ENCODE measurements at places on chromosomes 3 and 15.

DNA sequence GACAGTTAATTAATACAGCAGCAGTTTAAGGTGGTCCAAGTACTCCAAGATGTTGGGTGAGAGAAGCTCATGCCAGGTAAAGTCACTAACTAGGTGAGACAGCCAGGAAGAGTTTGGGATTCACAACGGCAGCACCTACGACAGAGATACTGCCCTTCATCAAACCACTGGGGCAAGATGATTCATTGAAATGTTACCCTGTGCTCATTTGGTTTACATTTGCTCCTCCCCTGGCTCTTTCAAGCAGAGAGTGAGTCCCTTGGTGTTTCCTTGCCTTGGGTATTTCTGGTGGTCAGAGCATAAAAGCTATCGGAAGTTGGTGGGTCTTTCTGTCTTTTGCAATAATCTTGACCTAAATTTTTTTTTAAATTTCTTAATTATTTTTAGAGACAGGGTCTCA, 19.9 kb upstream of the PDE8A start:
- no peak for DNase-seq

GRCh38 chr3:58487140-58487886, 4.6 kb upstream of the KCTD6 start:
- no peak for DNase-seq

GRCh38 chr3:146203776-146204175, 42.8 kb upstream of the PLOD2 start:
- DNase-seq = no peak

- no peak for DNase-seq
These were observed 39.8 kb downstream of the SQOR start for GRCh38 chr15:45674677-45675076.

GRCh38 chr3:65484964-65485363, 553.8 kb downstream of the MAGI1 start:
- DNase-seq = peak; percentile 11

DNA sequence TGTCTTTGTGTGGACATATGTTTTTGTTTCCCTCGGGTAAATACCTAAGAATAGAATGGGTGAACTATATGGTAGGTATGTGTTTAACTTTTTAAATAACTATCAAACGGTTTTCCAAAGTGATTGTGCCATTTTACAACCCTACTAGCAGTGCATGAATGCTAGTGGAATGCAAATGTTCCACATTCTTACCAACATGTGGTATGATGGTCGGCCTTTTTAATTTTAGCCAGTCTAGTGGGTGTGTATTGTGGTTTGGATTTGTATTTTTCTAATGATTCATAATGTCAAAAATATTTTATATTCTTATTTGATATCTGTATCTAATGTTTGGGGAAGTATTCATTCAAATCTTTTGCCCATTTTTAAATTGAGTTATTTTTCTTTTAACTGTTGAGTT, 68.2 kb upstream of the SMAD3 start:
- DNase-seq = no peak

- DNase-seq = no peak
These were observed 396.9 kb downstream of the MAGI1 start for GRCh38 chr3:65641777-65642176.

GRCh38 chr3:81763001-81763400, 1.6 kb upstream of the GBE1 start:
- DNase-seq = no peak

DNA sequence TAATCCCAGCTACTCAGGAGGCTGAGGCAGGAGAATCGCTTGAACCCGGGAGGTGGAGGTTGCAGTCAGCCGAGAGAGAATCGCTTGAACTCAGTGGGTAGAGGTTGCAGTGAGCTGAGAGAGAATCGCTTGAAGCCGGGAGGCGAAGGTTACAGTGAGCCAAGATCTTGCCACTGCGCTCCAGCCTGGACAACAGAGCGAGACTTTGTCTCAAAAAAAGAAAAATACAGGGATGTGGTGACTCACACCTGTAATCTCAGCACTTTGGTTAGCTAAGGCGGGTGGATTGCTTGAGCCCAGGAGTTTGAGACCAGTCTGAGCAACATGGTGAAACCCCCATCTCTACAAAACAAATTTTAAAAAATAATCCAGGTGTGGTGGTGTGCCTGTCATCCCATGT, 26.8 kb downstream of the UBE2E1 start:
- no peak for DNase-seq

DNA sequence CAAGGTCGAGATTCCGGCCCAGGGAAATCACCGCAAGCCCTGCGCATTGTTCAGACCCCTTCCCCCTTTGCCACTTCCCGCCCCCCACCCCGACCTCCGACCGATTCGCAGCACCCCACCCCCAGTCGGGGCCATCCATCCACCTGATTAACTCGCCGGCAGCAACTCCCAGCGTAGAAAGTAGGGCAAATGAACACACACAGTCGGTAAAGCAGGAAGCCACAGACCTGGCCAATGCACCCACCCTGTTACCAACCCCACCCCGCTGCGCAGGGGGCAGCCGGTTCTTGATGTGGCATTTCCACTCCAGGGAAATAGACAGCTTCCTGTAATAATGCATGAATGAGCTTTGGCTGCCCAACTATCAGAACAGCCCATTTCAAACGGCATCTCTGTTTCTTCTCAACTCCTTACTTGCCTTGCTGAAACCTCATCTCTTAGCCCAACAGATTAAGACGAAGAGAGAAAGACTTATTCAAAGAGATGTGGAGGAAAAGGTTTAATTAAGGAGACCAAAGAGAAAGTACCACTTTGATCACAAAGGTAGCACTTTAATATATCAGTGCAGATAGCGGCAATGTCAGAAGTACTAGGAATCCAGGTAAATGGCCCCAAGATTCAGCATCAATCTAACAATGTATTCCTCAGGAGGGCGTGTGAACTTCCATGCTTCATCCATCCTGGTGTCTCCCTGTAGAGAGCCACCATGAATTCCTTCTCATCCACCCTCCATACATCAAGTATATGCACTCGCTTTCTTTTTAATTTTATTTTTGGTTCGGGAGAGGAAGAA, 1.9 kb downstream of the TNIK start:
- DNase-seq = no peak

DNA sequence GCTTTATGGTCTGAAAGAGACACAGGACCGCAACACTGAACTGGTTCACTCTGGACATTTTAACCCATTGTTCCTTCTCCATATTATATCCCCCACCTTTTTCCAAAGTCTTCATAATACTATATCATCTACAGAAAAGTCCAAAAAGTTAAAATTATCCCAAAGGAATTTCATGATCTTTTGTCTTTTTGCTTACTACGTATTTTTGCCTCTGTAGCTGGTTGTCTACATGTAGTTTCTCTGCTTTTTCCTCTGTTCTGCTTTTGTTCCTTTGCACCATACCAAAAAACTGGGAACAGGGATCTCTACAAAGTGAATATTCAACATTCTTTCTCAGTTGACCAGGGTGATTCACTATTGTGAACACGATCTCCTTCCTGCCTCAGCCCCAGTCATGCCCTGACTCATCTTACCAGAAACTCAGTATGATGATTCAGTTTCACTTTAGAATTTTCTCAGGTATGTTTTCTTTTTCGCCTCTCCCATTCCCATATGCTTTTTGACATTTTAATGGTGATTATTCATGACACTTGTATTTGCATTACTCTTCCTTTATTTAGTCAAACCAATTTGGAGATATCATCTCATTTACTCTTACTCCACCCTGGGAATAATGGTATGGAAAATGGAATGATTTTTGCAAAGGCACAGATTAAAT, 14.5 kb downstream of the EMC4 start:
- no peak for DNase-seq

DNA sequence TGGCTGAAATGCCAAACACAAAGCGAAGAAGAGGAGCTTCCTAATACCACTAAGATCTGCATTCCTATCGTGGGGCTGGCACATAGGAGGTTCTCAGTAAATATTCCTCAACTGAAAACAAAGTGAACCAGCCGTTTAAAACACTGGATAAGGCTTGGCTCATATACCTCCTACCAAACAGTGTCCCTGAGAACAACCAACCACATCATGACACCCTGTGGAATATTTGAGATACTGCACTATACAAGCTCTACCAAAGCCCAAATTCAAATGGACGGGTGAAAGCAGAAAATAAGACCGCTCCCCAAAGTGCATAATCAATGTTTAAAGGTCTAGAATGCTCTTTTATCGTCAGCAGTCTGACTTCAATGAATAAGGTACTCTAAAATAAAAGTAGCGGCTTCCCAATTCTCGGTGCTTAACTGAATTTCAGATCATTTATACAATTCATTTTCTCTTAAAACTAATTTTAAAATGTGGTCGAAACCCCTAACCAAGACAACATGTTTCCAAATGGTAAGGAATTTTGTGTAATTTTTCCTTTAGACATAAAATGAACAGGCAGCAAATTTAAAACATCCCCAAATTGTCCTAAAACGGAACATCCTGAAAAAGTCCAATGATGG, 425.8 kb downstream of the ERC2 start:
- DNase-seq = peak; percentile 28

DNA sequence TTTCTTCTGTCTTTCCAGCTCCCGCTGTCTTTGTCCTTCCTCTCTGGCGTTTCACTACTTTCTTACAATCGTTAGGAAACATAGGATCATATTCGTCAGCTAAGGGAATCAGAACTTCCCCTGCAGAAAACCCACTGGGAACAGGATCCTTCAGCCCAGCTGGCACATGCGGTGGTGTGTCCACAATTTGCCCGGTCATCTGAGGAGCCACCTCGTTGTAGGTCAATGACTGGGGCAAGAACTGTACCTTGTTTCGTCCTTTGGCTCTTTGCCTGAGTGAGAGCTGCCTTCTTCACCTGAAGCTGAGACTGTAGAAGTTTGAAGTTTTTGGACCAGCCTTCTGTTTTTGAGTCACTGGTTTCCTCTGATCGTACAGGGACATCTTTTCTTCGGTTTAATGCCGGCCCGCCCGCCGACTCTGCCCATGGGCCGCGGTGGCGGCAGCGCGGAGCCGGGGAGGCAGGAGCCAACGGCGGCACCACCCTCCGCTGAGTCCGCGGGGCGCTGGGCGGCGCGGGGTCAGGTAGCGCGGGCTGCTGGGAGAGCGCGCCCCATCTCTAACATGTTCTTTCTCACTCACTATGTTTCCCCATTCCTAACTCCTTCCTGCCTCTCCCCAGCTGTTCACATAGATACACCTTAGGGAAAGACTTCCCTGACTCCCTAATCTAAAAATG, 214.1 kb upstream of the NANOGP8 start:
- DNase-seq = no peak

GRCh38 chr15:74643665-74644204, 28.1 kb downstream of the CLK3 start:
- no peak for DNase-seq

GRCh38 chr3:9349321-9350117, 13.3 kb upstream of the THUMPD3 start:
- no peak for DNase-seq

DNA sequence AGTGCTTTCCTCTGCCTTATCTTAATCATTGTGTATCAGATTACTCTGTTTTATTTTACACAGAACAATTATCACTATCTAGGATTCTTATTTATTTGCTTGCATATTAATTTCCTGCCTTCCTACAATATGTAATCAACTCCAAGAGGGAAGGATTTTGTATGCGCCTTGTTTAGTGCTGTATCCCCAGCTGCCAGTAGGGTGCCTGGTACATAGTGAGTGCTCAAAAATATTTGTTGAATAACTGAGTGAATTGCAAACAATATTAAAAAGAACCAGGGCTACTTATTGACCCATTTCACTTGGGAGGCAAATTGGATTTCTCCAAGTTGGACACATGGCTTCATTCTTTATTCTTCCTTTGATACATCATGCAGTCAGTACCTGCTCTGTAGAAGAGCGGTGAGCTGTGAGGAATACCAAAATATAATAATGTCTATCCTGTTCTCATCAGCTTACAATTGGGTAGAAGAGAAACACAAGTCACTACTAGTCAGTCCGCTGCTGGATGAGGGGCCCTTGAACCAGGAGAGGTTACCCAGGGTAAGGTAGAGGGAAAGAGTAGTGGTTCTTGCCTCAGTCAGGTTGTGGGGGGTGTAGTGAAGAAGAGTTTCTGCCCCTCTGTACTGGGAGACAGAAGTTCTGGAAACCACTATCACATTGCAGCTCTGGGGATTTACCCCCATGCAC, 233.9 kb upstream of the ZBTB20 start:
- no peak for DNase-seq

- DNase-seq = no peak
These were observed 1.6 kb upstream of the SUCNR1 start for GRCh38 chr3:151871639-151872468.

- no peak for DNase-seq
These were observed 43.1 kb downstream of the SAMMSON start for GRCh38 chr3:70042641-70043040.

Measured in NCI-H748 treated with DMSO at 0.1 percent for 48 hours (cell line).